ENCODE measurements at places on chromosomes 3 and 15.

DNA sequence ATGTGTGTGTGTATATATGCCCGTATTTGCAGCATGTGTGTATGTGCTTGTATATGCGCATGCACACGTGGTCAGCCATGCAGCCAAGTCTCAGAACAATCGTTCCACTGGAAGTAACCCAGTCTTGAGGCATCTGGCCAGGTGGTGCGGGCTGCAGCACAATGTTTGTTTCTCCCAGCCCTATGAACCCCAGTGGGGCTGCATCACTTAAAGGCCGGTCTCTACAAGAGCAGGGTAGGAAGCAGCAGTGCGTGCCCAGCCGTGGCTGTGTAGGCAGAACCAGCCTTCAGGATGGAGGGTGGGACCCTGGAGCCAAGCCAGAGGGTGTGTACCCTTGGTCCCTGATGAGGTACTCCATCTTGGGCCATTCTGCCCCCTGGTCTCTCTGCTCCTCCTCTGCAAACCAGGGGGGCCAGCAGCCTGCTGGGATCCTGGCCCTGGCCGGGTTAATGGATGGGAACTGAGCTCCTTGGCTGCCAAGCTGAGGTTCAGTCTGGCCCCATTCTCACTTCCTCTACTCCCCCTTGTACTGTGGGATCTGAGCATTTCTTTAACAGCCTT, 11.8 kb downstream of the KLF13 start:
- DNase-seq: peak; percentile 25

DNA sequence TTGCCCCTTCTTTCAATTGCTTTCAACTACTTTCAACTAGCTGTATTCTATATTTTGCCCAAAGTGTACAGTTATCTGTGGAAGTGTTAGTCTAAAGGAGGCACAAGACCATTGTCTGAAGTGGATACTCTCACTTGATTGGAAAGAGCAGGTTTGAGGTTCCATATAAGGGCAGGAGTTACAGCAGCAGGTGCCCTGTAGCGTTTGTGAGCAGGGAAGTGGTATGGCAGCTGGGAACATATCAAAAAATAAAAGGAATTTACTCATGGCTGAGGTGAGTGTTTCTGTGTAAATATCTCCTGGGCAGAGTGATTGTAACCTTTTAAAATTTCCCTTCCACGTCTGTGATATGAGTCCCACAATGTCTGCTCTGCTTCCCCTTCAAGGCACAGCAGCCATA, 38.5 kb upstream of the DNAJC13 start:
- no peak for DNase-seq

DNA sequence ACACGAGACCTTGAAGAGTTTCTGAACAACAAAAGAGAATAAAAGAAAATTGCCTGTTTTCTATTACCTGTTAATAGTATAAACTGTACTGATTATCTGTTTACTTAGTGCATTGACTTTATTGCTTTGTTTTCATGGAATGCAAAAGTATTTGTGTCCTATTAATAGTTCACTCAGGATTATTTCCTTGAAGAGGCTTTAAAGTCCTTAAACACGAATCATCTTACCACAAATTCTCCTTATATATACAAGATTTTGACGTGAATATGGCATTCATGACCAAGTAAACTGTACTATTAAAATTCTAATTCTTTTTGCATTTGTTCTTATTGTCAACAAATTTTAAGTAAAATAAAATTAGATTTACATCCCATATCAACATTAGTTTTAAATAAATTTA, 513.0 kb downstream of the NTRK3 start:
- no peak for DNase-seq

DNA sequence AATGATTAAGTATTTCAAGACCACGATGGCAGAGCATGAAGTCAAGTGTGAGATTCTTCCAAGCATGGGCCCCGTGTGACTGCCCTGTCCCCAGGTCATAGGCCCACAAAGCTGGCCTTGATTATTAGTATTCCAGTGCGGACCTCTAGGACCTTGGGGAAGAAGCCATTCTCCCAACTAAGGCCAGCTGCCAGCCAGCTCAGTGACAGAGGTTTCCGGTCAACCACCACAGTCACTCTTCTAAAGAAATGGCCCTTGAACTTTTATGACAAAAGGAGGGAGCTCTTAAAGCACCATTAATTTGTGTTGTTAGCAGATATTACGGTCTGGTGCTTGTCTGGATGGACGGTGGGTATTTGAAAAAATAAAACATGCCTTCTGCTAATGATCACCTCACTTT, 28.0 kb downstream of the FAM3D start:
- no peak for DNase-seq

GRCh38 chr3:194738254-194739093, 52.8 kb downstream of the FAM43A start:
- DNase-seq: no peak

- DNase-seq: no peak
Observed at GRCh38 chr15:40927495-40927872, 1.7 kb upstream of the DLL4 start.

- DNase-seq: no peak
Observed at GRCh38 chr3:99240700-99241099, 339.2 kb upstream of the DCBLD2 start.

DNA sequence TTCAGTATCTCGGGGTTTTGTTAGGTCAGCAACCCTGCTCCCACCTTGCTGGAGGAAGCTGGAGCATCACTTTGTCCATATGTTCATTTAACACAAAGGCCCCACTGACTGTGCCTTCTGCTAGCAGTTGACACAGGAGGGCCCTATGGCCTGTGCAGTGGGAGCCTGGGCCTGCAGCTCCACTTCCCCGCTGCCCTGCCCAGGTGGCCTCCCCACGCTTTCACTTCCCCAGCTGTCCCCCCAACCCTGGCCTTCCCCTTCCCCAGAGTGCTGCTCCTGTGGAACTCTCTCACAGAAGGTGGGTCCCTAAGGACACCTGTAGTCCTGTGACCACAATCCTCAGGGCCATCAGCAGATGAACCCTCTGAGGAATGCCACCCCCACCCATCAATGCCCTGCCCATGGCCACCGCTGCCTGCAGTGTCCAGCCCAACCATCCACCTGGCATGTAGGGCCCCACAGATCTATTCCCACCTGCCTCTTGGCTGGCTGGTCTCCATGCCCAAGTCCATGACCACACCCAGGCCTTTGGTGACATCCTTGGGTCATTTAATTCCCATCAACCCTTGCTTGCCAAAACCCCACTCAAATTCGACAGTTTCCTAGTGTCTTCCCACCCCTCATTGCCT, 13.5 kb downstream of the TBC1D21 start:
- no peak for DNase-seq

DNA sequence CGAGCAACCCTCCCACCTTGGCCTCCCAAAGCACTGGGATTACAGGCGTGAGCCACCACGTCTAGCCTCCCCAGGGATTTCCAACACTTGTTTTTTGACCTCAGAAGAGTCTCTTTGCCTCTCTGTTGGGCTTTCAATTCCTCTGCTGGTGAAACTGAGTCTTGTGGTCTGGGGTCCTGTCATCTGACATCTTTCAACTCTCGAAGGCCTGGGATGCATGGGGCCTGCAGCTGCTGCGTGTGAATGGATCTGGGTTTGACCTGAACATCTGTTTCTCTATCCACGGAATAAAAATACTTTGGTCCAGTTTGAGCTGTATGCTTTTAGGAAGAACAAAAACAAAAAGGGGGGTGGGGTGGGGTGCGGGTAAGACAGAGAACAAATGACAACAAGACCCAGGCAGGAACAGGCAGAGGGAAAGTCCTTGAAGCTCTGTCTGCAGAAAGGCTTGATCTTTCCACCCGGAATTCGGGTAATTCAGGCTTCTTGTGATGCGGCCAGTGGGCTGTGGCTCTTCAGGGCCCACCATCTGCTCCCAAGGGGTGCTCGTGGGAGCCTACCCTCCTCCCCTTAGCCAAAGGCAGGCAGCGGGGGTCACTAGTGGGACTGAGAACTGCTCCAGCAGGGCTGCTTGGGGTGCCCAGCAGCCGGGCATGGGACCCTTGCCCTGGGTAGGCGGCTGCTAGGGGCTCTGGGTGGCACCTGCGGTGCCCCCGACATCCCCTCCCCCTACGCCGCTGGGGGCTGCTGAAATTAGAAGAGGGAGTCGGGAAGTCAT, 71.5 kb downstream of the SLC12A8 start:
- no peak for DNase-seq

DNA sequence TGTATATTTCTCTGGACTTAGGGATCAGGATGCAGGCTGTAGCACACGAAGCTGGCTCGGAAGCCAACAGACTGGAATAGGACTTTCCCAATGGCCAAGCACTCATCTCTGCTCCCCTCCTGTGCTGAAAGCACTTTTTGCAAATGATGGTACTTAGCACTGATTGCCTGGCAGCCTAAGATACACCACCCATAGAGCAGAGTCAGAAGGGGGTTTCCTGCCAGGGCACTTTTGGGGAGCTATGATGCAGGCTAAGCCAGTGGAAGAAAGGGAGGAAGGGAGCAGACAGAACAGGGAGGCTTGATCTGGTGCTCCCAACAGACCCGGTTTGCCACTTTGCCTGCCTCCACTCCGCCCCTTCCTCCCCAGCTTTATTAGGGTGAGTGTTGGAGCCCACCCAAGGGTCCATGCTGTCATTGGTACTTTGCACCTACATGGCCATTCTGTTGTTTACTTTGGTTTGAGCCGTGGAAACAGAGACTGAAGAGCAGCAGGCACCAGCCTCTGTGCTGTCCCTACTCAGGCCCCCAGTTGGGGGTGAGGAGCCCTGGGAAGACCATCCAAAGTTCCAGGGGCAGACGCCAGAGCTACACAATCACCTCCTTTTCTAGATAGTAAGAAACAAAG, 15.9 kb downstream of the BSN start:
- DNase-seq: no peak

DNA sequence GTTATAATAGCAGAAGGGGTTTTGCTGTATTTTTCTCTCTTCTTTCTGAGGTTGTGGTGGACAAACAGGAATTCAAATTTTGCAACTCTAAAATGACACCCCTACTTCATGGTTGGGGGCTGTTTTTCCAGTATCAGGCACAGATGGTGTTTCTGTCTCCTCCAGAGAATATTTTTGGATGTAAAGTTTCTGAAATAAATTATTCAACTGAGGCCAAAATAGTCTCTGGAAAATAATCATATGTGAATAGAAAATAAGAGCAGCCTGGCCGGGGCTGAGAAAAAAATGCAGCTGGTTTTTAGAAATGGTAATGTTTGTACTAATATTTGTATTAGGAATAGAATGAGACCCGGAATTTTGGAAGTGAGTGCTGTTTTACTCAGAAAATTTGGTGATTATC, 121.3 kb upstream of the ADAMTS9 start:
- no peak for DNase-seq

DNA sequence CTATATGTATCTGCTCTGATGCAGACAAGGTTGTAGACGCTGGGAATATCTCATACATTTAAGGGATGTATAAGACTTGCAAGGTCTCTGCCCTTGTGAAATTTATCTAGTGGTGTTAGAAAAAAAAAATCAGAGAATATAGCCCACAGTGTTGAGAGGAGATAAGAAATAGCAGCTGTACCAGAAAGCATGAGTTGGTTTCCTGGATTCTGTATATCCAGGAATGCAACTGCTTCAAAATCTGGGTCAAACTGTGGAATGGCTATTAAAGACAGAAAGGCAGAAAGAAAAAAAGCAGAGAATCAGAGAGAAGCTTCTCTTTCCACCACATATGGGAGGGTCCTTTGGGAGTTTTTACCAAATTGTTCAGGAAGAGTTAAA, 1.5 kb upstream of the TMEM212 start:
- no peak for DNase-seq

GRCh38 chr3:168939651-168940238, 723.8 kb downstream of the MECOM start:
- no peak for DNase-seq

DNA sequence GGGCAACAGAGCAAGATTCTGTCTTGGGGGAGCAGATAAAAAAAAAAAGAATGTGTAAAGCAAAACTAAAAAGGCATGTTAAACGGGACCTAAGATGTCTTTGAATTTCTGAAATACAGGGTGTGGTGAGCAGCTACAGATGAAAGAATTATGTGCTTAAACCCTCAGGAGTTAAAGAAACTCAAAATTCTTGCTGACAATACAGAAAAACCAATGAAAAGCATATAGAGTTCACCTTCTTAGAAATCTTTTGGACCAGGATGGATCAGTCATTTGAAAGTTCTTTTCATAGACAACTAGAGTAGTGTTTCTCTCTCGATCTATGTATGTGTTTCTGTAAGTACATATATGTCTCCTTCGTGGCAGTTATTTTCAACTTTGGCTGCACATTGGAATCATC, 31.4 kb downstream of the TUBGCP4 start:
- no peak for DNase-seq

GRCh38 chr3:54353946-54354345, 231.6 kb downstream of the CACNA2D3 start:
- no peak for DNase-seq

DNA sequence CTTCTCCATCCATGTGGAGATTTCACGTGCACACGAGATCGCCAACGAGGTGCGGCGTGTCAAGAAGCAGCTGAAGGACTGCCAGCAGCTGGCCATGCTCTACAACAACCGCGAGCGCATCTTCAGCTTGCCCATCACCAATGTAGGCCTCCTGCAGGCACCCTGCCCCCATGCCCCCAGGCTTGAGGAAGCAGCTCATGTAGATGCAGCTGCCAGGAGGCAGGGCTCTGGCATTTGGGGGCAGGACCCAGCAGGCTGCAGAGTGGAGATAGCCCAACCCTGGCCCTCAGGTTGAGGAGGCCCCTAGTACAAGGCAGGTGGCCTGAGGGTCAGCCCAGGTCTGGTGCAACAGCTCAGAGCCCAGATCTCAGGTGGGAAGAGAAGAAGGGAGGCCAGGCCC, 36.4 kb downstream of the DNAH1 start:
- DNase-seq: no peak

- DNase-seq: peak; percentile 80
Observed at GRCh38 chr3:169886671-169887070, 16.9 kb upstream of the LRRC31 start.

- no peak for DNase-seq
Observed at GRCh38 chr3:154139996-154140436, 18.8 kb downstream of the ARHGEF26 start.

GRCh38 chr15:93044301-93045190, 44.5 kb downstream of the RGMA start:
- no peak for DNase-seq

GRCh38 chr3:107963581-107963980, 127.2 kb downstream of the CD47 start:
- DNase-seq: no peak

DNA sequence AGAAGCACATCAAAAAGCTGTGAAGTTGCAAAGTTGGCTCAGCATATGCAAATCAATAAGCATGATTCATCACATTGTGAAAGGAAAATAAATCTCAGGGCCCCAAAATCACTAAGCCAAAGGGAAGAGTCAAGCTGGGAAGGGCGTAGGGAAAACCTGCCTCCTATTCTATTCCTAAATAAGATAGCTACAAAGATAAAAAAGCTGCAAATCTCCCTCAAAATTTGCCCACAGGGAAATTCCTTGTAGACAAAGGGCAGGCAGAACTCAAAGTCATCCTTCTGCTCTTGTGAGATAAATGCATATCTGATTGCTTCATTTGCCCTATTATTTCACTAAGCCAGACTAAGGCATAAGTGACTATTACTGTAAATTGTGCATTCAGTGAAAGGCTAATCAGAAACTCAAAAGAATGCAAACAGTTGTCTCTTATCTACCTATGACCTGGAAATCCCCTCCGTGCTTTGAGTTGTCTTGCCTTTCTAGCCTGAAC, 30.5 kb upstream of the CCNL1 start:
- no peak for DNase-seq

- DNase-seq: no peak
Observed at GRCh38 chr3:190865419-190865818, 2.9 kb upstream of the GMNC start.
